ENCODE measurements at places on chromosomes 5 and 9.

DNA sequence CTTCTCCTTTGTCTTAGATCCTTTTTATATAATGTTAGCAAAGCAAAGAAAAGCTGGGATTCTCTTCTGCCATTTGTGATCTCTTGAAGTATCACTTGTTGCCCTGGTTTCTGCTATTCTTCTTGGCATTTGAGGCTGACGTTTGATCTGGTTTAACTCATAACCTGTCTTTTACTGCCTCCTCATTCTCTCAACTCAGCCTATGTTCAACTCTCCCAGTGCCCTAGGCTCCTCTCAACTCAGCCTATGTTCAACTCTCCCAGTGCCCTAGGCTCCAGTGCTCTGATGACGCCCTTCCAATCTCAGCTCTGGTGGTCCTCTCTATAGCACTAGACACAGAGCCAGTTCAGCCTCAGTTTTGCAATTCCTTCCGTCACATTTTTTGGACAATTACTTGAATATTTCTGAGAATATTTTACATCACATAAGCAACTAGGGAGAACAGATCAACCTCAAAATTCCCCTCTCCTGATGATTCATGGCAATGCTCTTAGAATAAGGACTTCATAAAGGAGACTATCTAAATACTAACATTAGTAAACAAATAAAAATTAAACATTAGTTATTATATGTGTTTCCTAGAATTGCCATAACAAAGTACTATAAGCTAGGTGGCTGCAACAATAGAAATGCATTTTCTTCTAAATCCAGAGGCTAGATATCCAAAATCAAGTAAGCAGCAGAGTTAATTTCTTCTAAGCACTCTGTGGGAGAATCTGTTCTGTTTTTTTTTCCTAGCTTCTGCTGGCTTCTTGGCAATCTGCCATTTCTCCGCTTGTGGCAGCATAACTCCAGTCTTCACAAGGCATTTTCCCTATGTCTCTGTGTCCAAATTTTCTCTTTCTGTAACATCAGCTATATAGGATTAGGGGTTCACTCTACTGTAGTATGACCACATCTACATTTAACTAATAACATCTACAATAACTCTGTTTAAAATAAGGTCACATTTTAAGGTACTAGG, 662.1 kb upstream of the FTMT start:
- no peak for DNase-seq

GRCh38 chr9:68473790-68474189, 66.9 kb downstream of the TMEM252 start:
- no peak for DNase-seq

GRCh38 chr9:95864852-95865580, 10.5 kb upstream of the ERCC6L2 start:
- DNase-seq: peak; percentile 19

- DNase-seq: no peak
These were observed 151.8 kb upstream of the RAD23B start for GRCh38 chr9:107131108-107131799.

GRCh38 chr5:178333821-178334481, 101.3 kb upstream of the PHYKPL start:
- no peak for DNase-seq

DNA sequence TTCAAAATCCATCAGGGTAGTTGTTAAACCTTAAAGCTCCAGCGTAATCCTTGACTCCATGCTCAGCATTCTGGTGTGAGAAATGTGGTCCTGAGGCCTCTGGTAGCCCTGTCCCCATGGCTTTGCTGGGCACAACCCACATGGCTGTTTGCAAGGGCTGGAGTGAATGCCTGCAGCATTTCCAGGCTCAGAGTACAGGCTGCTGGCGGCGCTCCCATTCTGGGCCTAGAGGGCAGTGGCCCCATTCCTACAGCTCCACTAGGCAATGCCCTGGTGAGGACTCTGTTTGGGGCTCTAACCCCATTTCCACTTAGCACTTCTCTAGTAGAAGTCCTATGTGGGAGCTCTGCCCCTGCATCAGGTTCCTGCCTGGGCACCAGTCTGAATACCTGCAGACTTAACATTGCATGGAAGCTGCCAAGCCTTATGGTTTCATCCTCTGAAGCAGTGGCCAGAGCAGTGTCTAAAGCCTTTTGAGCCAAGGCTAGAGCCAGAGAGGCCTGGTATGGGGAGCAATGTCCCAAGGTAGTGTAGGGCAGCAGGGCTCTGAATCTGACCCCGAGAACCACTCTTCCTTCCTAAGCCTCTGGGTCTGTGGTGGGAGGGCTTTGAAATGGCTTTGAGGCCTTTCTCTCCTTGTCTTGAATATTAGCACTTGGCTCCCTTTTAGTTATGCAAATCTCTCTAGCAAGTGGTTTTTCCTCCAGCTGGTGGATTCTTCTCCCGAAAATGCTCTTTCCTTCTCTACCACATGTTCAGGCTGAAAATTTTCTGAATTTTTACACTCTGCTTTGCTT, 5.8 kb upstream of the ALDH1A1 start:
- no peak for DNase-seq

- no peak for DNase-seq
These were observed 29.1 kb downstream of the KCNIP1 start for GRCh38 chr5:170532935-170533334.

GRCh38 chr9:3858961-3859360, 333.2 kb upstream of the RFX3 start:
- DNase-seq: no peak

DNA sequence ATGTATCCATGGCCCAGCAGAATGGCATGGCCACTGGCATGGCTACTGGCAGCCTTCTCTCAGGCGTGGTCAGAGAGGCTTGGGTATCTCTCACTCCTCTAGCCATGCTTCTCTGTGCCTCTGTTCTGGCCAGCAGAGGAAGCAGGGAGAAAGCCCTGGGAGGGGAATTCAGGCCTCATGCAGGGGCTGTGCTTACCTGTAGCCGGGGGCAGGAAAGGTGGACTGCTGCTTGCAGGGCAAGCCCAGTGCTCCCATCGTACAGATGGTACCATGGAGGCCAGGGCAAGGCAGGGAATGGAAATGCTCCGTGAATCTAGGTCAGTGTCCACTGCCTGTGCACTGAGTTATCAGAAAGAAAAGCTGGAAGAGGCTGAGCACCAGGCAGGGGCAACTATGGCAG, 2.7 kb downstream of the OR13J1 start:
- DNase-seq: no peak

GRCh38 chr5:55994495-55994997, at the start of gene IL6ST:
IL6ST (minus strand) TSS chr5:55994963; CDS start chr5:55976278, 18,685 bp downstream.
- DNase-seq: no peak

DNA sequence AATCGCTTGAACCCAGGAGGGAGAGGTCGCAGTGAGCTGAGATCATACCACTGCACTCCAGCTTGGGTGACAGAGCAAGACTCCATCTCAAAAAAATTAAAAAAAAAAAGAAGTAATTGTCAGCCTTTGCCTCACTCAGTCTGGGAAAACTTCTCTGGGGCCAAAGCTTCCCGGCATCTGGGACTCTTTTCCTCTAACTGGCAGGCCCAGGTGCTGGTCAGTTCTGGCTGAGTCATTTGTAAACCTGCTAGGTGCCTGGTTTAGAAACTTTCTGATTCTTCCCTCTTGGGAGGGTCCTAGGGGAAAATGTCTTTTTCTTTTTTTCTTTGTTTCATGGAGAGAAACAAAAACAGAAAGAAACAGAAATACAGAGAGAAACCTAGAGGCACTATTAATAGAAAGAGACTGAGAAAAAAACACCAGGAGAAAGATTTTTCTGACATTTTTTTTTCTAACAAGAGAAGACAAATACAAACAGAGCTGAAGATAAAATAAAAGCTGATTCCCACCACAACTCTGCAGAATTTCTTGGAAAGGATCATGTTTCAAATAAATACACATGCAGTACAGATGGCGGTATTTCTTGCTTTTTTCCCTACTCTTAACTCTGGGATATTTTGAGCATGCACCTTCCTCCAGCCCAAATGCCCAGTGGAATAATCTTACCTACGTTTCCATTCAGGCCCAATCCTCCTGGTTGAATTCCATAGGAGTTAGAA, 22.1 kb upstream of the UBAP2 start:
- no peak for DNase-seq

DNA sequence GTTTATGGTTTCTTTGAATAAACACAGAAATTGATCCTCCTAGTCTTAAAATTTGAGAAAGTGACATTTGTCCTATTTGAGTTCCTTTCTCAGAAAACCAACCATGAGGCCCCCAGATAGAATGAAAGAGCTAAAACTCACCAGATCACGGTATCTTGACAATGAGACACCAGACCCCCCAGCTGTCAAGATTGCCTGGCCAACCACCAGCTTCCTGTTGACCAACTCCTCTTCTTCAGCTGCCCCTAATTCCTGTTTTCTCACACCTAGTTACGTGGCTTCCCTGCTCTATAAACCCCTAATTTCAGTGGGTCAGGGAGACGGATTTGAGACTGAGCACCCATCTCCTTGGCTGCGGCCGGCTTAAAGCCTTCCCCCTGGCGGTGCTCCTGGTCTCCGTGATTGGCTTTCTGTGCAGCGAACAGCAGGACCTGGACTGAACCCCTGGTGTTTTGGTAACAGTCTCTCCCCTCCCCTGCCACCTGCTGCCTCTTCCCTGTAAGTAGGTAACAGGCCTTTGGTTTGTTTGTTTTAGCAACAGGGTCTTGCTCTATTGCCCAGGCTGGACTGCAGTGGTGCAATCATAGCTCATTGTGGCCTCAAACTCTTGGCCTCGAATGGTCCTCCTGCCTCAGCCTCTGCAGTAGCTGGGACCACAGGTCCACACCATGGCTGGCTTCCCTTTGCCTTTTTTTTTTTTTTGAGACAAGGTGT, 4.8 kb upstream of the ENTPD2 start:
- DNase-seq: no peak

DNA sequence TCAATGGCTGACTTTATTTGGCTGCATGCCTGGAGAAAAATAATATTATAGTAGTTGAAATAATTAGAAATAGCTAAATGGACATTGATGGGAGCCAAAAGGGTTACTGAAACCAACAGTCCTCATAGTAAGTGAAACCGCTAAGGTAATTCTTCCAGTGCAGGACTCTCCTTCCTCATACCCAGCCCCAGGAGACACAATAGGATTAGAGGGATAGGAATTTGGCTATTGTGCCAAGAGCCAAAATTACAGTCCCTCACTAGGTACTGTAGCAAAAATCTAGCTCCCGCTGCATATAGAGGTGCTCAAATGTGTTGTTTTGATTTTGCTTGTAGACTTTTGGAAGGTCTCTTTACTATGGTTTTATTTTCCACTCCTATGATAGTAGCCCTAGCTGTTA, 20.2 kb downstream of the GLDC start:
- DNase-seq: no peak

DNA sequence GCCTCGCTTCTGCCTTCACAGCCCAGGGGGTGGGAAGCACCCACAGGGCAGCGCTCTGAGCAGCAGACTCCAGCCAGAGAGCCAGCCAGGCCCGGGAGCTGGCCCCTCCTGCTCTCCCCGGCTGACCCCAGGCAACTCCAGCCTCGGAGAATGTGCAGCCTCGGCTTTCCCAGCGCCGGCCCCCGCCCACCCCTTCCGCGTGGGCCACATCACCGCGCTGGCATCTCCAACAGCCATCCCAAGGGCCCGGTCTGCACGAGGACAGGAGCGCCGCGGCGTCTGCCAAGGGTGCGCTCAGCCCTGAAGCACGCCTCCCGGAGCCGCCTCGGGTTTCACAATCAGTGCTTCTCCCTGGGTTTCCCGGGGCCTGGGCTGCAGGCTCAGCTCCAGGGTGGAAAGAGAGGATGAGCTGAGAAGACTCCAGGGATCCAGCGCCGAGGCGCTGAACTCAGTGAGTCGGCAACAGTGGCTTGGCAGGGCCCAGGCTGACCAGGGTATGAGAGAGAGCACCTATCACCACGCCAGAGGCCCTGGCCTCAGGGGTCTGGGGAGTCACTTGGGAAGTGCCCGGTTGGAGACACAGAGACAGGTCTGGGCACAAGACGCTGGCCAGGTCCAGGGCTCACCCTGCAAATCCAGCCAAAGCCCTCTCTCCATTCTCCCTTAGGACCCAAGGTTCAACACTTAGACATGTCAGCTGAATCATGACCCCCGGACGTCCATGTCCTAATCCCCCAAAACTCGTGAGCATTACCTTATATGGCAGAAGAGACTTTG, 79.6 kb downstream of the ADAMTS2 start:
- no peak for DNase-seq

DNA sequence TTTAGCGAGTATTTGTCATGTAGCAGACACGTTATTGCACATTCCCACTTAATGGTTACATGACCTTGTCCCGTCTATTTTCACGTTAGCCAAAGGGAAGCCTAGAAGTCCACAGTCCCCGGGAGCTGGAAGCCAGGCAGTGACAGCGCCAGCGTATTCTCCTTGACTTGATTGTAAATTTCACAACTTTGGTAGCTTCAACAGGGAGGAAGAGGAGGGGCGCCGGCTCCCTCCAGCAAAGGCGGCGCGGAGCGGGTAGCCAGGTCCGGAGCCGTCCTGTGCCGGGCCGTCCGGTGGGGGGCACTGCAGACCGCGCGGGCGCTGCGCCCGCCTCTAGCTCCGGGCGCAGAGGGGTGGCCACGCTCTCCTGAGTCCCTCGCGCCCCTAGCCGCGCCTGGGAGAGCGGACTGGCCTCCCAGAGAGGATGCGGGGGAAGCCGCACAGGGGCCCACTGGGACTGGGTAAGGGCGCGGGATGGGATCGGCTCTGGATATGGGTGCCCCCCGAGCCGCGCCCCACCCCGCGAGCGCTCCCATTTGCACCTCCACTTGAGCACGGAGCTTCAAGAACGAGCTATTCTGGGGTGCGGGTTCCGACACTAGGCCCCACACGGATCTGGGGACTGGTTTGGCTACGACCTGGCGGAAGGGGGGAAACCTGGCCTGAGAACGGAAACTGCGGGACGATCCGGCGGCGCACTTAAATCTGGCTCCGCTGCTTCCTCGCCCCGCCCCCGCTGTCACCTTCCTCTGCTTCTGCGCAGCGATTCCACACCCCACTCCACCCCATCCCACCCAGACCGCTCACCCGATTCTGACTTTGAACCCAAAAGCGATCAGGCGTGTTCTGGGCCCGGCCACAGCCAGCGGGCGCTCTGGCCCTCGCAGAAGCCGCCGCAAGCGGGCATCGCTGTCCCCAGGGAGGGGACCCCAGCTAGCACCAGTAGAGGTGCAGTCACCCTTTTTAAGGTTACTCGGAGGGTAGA, 23.8 kb downstream of the KLF4 start:
- DNase-seq: peak; percentile 50

DNA sequence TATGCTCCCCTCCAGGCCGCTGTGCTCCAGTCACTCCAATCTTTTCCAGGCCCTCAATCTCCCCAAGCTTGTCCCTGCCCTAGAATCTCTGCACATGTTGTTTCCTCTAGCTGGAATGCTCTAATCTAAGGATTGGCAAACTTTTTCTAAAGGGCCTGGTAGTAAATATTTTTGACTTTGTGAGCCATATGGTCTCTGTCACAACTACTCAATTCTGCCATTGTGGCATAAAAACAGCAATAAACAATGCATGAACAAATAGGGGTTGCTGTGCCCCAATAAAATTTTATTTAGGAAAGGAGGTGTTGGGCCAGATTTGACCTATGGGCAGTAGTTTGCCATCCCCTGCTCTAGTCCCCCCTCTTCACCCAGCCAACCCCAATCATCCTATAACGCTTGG, 150.5 kb upstream of the LRRTM2 start:
- no peak for DNase-seq

- DNase-seq: no peak
These were observed 119.2 kb downstream of the LPAR1 start for GRCh38 chr9:110919050-110919435.

Measured in activated CD4-positive, alpha-beta T cell treated with anti-CD3 and anti-CD28 coated beads, Interleukin-10, Interleukin-2, amounts not matched to agents 100 ng/mL and 50 ng/mL, durations not matched to agents 16 hours and 8 hours (primary cell).